ENCODE measurements at places on chromosomes 4 and X. TPM values are rescaled to one million over a fixed set of nuclear protein-coding genes. Genes with fewer than 3 reads are reported as not detected.
A peak's percentile ranks its signal among the peaks of the same experiment; 100 is the strongest.

The ARX gene
- not detected for total RNA-seq

The BEX2 gene
- 29.8 TPM for total RNA-seq

DNA sequence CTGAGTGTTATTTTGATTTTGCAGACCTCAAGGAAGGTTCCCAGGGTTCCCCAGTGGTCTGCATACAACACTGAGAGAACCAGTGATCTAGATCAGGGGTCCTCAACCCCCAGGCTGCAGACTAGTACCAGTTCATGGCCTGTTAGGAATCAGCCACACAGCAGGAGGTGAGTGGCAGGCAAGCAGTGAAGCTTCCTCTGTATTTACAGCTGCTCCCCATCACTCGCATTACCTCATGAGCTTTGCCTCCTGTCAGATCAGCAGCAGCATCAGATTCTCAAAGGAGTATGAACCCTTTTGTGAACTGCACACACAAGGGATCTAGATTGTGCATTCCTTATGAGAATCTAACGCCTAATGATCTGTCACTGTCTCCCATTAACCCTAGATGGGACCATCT is 28.5 kb downstream of the EDNRA start:
- no peak overlapping the region for H3K4me3 ChIP-seq
- peaks cover 49% of the 10 kb centered on the region for H3K36me3 ChIP-seq
- H3K27ac ChIP-seq: peak overlapping the region; percentile 71
- no peak for DNase-seq
- H3K27me3 ChIP-seq: no peaks in the 10 kb centered on the region
- peaks cover 36% of the 10 kb centered on the region for H3K4me1 ChIP-seq

GRCh38 chr4:77893451-77893850 is 30.8 kb downstream of the MRPL1 start:
- peaks cover 24% of the 10 kb centered on the region for H3K36me3 ChIP-seq
- no peak for DNase-seq
- H3K27me3 ChIP-seq: no peaks in the 10 kb centered on the region
- H3K4me1 ChIP-seq: no peaks in the 10 kb centered on the region
- H3K4me3 ChIP-seq: no peak overlapping the region
- no peak overlapping the region for H3K27ac ChIP-seq

GRCh38 chr4:185879666-185880312 is 67.8 kb upstream of the SORBS2 start:
- no peaks in the 10 kb centered on the region for H3K36me3 ChIP-seq
- peaks cover 4% of the 10 kb centered on the region for H3K4me1 ChIP-seq
- H3K27ac ChIP-seq: no peak overlapping the region
- H3K27me3 ChIP-seq: no peaks in the 10 kb centered on the region
- DNase-seq: no peak
- H3K4me3 ChIP-seq: no peak overlapping the region

GRCh38 chr4:128924951-128925350 is 115.5 kb downstream of the JADE1 start:
- peaks cover 32% of the 10 kb centered on the region for H3K36me3 ChIP-seq
- no peaks in the 10 kb centered on the region for H3K4me1 ChIP-seq
- H3K4me3 ChIP-seq: no peak overlapping the region

DNA sequence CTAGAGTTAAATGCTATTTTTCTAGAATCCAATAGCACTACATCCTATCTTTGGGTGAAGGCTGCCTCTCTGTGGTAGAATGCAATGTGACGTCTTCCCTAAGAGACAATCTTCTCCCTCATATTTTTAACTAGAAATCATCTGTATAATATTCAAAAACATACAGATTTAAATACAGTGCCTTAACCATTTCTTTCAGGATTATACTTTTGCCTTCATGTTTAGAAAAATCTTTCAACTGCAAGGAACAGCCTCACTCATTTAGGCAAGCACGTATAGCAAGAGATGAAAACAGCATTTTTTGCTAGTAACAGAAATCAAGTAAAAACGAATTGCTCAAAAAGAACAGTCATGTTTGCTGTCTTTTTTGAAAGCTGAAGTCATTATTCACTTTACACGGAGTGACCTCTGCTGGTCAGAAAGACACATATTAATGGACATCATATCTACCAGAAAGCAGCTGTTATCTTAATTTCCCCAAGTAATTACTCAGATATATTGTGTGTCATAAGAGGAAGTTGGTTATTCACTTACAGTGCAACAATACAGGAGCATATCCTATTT is 422.3 kb downstream of the STPG2 start:
- no peak overlapping the region for H3K4me3 ChIP-seq
- DNase-seq: no peak
- peaks cover 2% of the 10 kb centered on the region for H3K36me3 ChIP-seq
- no peaks in the 10 kb centered on the region for H3K27me3 ChIP-seq
- peaks cover 16% of the 10 kb centered on the region for H3K4me1 ChIP-seq

DNA sequence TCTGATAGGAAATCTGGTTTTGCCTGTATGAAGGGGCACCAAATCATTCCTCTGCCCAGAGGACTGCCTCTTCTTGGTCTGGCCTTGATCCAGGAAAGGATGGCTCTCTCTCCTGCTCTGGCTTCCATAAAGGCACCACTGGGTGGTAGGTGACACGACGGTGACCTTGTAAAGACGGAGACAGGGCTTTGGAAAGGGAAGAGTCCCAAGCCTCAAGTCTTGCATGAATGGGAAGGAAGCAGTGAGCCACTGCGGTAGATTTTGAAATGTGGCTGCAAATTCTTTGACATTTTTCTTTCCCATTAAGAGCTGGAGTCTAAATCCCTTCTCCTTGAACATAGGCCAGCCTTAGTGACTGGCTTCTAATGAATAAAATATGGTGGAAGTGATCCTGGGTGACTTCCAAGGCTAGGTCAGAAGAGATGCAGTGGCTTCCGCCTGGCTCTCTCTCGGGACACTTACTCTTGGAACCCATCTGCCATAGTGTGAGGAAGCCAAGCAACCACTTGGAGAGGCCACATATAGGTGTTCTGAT is 347.4 kb downstream of the BCOR start:
- no peaks in the 10 kb centered on the region for H3K36me3 ChIP-seq
- no peaks in the 10 kb centered on the region for H3K27me3 ChIP-seq
- H3K27ac ChIP-seq: no peak overlapping the region
- peaks cover 10% of the 10 kb centered on the region for H3K4me1 ChIP-seq

DNA sequence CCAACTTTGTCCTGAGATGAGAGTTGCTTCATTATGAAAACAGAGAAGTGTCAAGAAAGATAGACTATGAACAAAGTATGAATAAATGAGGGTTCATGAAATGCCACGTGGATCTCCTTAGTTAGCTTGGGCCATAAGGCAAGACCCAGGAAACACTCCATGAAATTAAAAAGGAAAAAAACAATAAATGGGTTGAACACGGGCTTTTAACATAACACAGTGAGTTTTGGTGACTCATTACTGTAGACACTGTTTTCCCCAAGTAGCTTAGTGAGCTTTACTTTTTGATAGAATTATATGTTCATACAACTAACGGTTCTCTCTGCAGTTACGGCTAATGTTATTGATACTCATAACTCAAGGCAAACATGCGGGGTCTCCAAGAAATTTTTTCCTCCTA is 265.0 kb downstream of the DHX15 start:
- no peaks in the 10 kb centered on the region for H3K36me3 ChIP-seq
- DNase-seq: no peak
- H3K4me3 ChIP-seq: no peak overlapping the region
- H3K27me3 ChIP-seq: peaks cover 36% of the 10 kb centered on the region
- peaks cover 4% of the 10 kb centered on the region for H3K4me1 ChIP-seq

- H3K27me3 ChIP-seq: no peaks in the 10 kb centered on the region
- peaks cover 48% of the 10 kb centered on the region for H3K36me3 ChIP-seq
- no peak overlapping the region for H3K4me3 ChIP-seq
- no peak for DNase-seq
Measured at GRCh38 chr4:76194325-76194724, 19.3 kb downstream of the SCARB2 start.

GRCh38 chrX:130718137-130718536 is 184.9 kb downstream of the ENOX2 start:
- peaks cover 1% of the 10 kb centered on the region for H3K4me1 ChIP-seq
- no peak overlapping the region for H3K4me3 ChIP-seq
- H3K27me3 ChIP-seq: peaks cover 12% of the 10 kb centered on the region
- no peak overlapping the region for H3K27ac ChIP-seq

DNA sequence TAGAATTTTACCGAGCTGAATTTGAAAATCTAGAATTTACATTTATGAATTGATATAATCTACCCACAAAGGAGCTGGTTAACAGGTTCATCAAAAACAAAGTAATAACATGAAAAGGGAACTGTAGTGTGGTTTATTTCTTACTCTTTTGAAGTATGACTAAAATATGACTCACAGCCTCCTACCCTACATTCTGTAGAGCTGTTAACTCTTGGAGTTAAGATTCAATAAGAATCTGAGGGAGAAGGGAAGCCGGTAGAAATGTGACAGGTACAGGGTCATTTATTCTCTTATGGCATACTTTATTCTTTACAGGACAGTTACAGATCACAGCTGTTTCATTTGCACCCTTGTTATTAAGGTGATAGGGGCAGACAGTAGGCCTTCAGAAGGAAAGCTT is 132.2 kb upstream of the FAM47B start:
- H3K36me3 ChIP-seq: no peaks in the 10 kb centered on the region
- no peaks in the 10 kb centered on the region for H3K27me3 ChIP-seq
- H3K4me1 ChIP-seq: no peaks in the 10 kb centered on the region
- DNase-seq: no peak

- peak overlapping the region; percentile 5 for H3K4me3 ChIP-seq
- DNase-seq: no peak
- H3K4me1 ChIP-seq: peaks cover 6% of the 10 kb centered on the region
Measured at GRCh38 chr4:1172971-1173757, 781 bp upstream of the SPON2 start.

DNA sequence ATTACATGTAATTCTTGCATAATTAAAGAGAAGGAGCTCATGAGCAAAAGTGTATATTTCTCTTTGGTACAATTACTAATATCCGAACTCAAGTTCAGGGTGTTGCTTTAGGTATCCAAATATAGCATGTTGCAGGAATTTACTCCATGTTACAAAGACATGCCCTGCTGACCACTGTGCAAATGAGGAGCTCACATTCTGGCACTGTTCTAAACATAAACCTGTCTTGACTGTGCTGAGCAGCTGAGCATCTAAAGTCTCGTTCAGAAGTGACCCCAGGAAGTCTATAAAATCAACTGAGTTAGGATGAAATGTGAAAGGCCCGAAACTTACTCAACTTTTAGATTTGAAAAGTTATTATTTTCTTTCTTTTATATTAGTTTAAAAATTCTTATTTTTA is 124.3 kb downstream of the STIM2 start:
- peaks cover 9% of the 10 kb centered on the region for H3K4me1 ChIP-seq
- H3K27ac ChIP-seq: no peak overlapping the region
- H3K27me3 ChIP-seq: no peaks in the 10 kb centered on the region
- H3K4me3 ChIP-seq: no peak overlapping the region
- peaks cover 9% of the 10 kb centered on the region for H3K36me3 ChIP-seq

- no peak for DNase-seq
- H3K36me3 ChIP-seq: peaks cover 1% of the 10 kb centered on the region
- H3K27me3 ChIP-seq: no peaks in the 10 kb centered on the region
- no peak overlapping the region for H3K4me3 ChIP-seq
- no peak overlapping the region for H3K27ac ChIP-seq
Measured at GRCh38 chrX:3504916-3505315, 158.5 kb upstream of the MXRA5 start.

GRCh38 chrX:54492340-54492739 is 3.7 kb downstream of the FGD1 start:
- H3K27ac ChIP-seq: peak overlapping the region; percentile 34
- H3K36me3 ChIP-seq: peaks cover 20% of the 10 kb centered on the region
- H3K27me3 ChIP-seq: no peaks in the 10 kb centered on the region
- no peak for DNase-seq
- H3K4me1 ChIP-seq: peaks cover 27% of the 10 kb centered on the region

DNA sequence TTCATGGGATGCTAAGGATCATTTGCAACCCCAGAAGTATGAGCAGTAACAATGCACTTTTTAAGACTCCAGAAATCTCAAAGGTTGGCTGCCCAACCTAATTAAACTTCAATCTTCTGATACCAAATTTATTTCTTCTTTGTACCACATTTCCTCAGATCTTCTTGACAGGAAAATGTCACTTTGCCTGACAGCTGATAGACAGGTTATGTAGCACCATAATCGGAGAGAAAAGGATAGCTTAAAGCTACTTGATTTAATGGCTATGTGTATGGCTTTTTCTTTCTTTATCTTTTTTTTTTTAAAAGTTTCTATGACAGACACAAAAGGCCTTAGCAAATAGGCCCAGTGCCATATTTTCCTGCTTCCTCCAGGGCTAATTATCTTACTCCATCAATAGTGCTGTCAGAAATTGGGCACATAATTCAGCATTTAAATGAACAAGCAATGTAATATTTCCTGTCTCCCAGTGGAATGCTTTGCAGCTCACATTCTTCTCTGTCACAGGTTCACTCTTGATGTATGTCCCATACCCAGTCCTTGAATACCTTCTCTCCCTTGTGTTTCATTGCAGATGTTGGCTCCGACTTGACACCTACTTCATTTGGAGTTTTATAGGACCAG is 795.7 kb downstream of the ADGRL3 start:
- H3K4me1 ChIP-seq: peaks cover 13% of the 10 kb centered on the region
- H3K27me3 ChIP-seq: no peaks in the 10 kb centered on the region
- H3K36me3 ChIP-seq: peaks cover 5% of the 10 kb centered on the region
- DNase-seq: no peak
- H3K27ac ChIP-seq: peak overlapping the region; percentile 5
- H3K4me3 ChIP-seq: no peak overlapping the region

DNA sequence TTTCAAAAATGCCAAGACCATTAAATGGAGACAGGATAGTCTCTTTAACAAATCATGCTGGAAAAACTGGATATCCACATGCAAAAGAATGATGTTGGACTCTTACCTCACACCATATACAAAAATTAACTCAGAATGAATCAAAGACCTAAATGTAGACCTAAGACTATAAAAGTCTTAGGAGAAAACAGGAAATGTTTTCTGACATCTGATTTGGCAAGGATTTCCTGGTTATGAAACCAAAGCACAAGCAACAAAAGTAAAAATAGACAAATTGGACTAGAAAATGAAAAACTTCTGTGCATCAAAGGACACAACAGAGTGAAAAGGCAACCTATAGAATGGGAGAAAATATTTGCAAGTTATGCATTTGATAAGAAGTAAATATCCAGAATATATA is 37.6 kb downstream of the ARFIP1 start:
- no peak overlapping the region for H3K4me3 ChIP-seq
- peaks cover 69% of the 10 kb centered on the region for H3K36me3 ChIP-seq
- no peak for DNase-seq
- no peaks in the 10 kb centered on the region for H3K27me3 ChIP-seq

GRCh38 chrX:40476958-40477357 is 103.8 kb upstream of the ATP6AP2 start:
- H3K36me3 ChIP-seq: peaks cover 2% of the 10 kb centered on the region
- H3K27me3 ChIP-seq: no peaks in the 10 kb centered on the region
- H3K27ac ChIP-seq: no peak overlapping the region
- peaks cover 25% of the 10 kb centered on the region for H3K4me1 ChIP-seq

DNA sequence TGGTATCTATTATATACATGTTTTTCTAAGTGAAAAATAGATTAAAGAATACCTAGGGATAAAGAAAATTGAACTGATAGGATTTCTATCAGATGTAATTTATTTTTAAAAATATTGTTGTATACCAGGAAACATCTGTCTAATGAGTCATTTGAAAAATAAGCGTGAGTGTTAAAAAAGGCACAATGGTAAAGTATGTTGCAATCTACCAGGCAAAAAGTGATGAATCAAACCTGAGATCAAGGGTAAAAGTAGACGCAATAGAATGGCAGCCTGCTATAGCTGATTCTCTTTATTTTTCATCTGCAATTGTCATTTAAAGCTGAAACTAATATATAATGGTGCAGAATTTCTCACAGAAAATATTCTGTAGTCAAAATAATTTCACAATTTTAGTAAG is 1119.6 kb downstream of the PCDH18 start:
- H3K4me1 ChIP-seq: peaks cover 4% of the 10 kb centered on the region
- no peaks in the 10 kb centered on the region for H3K36me3 ChIP-seq
- H3K27me3 ChIP-seq: no peaks in the 10 kb centered on the region
- no peak overlapping the region for H3K27ac ChIP-seq
- DNase-seq: no peak
